Activated CD4-positive, alpha-beta T cell treated with anti-CD3 and anti-CD28 coated beads, Interleukin-2, amount 50 U/mL, for 4 hours (primary cell): ENCODE measurements at places on chromosomes 4 and X.

DNA sequence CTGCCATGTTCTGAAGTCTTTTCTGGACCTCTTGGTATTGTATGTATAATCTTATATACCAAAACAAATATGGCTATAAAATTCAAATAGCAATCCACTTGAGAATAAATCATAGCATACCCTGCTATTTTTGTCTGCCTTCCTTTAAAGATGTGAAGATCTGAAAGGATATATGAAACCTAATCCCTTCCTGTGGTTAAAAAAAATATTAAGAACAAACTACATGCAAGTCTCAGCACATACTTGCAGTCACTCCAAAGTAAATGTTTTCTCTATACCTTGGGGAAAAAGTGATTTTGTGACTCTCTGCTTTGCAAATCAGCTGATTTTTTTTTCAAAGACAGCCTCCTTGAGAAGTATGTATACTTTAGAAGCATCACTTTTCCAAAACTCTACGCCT lies 322.9 kb downstream of the ANKRD50 start:
- DNase-seq = no peak

DNA sequence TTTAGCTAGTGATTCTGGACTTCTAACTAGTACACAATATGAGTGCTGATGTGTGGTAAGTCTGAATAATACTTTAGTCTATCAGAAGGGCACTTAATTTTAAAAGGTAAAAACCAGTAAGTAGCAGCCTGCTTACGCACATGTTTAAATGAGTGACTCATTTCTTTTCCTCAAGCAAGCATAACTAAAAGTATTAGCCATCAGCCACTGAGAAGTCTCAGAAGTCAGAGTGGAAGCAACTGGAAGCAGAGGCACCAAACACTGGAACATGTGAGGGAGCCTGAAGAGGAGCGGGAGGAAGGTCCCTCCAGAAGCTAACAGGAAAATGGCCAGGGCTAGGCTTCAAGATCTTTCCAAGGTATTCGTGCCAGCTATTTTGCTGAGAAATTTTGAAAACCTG lies 257.7 kb downstream of the RAPGEF2 start:
- no peak for DNase-seq

DNA sequence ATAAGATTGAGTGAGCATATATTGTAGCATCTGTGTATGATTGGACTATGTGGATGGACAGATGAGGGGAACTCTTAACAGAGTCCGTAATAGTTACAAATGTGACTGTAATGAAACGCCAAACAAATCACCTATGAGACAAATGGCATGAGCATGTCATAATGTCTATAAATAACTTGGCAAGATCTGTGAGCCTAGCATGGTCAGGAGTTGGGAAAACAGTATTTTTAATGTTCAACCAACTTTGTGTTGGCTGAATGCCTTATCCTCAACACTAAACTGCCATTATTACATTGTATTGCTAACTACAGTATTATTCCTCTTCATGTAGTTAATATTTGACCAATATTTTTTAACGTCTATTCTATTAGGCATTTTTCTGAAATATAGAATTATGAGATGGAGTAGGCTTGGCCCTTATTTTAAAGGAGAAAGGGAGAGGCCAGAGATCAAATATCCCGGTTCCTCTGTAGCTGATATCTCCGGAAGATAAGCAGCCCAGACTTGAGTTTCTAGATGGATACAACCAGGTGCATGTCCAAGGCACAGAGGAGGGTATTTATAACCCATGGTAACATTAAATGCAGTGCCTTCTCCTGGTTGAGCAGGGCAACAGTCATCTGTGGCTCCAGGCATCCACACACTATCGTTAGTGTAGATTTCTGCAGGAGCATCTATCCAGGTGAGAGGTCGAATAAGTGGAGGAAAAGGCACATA lies 32.7 kb downstream of the PF4 start:
- no peak for DNase-seq

DNA sequence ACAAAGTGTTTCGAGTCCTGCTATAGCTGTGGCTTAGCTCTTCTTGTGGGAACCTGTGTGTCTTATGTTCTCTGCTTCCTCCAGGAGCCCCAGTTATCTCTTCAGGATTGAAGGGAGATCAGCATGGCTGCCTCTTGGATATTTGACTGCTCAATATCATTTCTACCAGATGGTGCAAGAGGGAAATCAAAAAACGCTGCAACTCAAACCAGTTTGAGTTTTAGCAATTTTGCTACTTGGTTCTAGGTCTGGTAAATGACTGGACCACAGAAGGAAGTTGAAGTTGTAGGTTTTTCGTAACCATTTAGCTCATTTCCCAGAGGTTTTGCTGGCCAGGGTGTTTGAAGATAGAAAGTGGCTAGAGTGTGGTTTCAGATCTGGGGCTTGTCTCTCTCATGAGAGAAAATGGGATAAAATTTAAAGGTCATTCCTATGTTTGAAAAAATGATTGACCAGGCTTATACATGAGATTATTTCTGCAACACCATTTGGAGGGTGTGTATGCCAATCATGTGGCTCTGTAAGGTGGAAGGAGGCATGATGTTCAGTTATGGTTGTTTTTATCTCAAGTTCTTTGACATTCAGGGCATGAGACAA lies 210.4 kb downstream of the SPRY1 start:
- DNase-seq = no peak

GRCh38 chr4:138540056-138540800 lies 298.1 kb upstream of the SLC7A11 start:
- no peak for DNase-seq

DNA sequence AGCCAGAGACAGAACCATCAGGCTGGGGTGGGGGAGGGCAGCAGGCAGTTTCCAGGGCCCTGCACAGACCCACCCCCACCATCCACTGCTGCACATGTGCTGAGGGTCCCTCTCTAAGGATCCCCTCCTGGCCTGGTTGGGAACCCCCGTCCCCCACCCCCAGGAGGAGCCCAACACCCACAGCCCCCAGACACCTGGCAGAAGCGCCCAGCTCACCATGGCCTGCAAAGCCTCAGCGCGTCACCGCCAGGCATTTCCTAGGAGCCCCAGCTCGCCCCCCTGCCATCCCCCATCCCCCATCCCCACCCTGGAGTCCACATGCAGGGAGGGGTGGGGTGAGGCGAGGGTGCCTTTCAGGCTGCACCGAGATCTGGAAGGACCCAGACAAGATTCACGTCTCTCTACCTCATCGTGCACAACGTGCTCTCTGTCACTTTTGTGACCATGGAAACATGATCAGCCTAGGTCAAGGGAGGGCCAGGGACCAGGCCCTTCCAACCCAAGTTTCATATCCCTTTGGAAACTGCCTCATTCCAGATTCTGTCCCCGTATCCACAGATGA lies 9.3 kb downstream of the MXD4 start:
- no peak for DNase-seq

GRCh38 chr4:38958453-38959190 lies 73.6 kb downstream of the TMEM156 start:
- DNase-seq = no peak

GRCh38 chrX:78555401-78555980 lies 103.6 kb downstream of the RTL3 start:
- no peak for DNase-seq

DNA sequence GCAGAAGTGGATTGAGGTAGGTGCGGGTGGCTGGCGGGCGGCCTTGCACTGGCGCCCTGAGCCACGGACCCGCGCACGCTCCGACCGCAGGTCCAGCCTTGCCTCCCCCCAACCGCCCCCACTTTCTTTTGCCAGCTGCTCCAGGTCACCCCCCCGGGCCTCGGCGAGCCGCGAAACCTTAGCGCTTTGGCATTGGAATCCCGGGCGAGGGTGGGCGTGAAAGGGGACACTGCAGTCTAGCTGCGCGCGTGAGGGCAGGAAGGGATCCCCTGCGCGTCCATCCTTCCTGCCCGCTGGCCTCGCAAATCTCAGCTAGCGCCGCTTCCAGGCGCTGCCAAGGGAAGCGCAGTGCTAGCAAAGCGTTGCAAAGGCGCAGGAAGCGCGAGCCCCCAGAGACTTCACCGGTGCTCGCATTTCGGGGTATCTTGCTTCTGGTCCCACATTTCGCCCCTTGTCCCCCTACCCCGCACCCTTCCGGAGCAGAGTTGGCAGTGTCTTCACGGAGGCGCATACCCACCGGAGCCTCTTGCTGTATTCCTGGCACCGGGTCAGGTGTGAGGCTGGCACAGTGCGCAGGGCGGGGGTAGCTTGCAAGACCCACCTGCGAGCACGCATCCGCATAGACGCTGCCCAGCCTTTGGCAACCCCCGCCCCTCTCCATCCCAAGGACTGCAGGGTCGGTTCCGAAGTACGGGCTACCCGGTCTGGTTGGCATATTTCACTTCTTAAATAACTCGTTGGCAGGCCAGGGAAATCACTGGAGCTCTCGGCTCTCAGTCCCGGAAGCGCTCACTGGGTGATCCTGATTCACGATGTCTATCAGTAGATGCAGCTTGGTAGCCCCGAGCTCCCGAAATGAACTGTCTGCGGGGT lies 104.4 kb downstream of the UCHL1 start:
- DNase-seq = no peak

- DNase-seq = no peak
These were observed 52.8 kb upstream of the RHOH start for GRCh38 chr4:40143926-40144508.

GRCh38 chr4:74018771-74019170 lies 19.7 kb downstream of the CXCL3 start:
- no peak for DNase-seq

- DNase-seq = no peak
These were observed 83.7 kb upstream of the ADRA2C start for GRCh38 chr4:3682236-3683076.

- no peak for DNase-seq
These were observed 170.9 kb downstream of the FRMPD4 start for GRCh38 chrX:12309040-12309743.

DNA sequence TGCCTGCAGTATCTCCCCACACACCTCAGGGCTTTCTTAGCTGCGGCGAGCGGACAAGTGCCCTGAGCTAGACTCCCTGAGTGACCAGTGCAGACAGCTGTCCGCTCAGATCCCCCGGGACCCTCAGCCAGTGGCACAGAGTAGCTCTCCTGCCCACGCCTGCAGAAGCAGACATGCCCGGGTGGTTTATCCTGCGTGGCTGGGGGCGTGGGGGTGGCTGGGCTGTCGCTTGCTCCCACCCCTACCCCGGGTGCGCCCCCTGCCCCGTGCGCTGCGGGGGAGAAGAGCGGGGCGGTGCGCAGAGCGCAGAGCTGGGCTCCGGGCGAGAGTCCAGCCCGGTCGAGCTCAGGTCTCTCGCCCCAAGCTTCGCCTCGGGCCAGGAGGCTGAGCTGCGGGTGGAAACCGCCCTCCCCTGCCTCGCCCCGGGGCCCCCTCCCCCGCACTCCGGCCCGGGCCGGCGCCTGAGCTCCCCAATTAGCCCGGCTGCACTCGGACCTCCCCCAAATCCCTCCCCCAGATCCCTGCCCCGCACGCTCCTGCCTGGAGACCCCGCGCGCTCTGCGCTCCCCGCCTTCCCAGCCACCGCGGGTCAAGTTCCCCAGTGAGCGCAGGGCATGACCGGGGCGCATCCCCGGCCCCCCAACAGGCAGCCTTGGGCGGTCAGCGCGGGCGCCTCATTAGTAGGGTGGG lies 11.7 kb upstream of the SHOX start:
- DNase-seq = no peak

DNA sequence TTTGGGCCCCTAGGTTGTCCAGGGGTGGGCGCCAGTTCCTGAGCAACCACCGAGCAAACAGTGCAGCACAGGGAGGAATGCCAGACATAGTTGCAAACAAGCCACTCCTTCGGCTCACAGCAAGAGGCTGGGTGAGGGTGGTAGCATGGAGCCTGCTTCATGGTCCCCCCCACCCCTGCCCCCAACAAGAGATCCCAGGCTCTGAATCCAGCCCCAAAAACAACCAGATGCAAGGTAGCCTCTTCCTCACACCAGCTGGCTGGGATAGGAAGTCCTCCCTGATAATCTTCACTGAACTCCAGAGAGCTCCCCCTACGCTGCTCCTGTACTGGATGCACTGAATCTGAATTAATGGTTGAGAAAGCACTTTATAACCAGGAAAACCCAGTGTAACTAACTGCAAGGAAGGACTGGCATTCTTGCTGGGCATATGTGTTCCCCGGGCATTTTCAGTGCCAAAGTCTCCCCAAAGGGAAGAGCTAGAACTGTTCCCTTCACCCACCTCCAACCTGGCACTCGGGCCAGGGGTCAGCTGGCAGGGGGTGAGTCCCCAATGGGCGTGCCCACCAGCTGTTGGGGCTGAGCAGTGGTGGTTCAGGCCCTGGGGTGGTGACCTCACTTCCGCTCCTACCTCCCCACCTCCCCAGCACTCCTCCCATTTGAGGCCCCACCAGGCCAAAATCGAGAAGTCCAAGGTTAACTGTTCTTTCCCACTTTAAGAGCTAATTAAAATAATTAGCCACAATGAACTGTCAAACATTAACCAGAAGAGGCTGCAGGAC lies 1.5 kb downstream of the ELF4 start:
- no peak for DNase-seq

DNA sequence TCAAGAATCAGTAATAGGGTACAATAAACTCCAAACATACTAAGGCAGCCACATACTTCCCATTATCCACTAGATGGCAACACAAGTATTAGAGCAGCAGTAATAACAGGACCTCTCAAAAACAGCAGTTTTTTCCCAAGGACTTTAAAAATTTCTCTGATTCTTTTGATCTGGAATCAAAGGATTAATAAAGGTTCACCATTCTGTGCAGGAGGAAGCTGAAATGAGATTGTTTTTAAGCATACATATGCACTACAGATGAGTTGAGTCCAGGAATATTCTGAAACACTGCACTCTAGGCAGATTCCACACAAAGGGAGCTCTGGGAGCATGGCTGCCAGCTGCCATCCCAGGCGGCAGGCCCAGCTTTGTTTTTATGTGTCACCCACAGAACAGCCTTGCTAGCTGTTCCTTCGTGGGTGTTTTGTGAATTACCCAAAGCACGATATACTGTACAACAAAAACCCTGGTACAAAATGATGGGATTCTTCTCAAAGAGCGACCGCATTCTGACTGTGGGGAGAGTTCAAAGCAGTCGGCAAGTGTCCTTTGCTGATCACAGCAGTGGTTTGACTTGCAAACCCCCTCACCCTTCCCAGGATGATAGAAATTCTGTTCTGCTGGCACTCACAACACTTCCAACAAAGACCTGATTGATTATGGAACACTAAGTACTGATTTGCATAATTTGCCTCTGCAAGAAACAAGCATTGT lies 61.0 kb downstream of the STX18 start:
- DNase-seq = no peak

- no peak for DNase-seq
These were observed 27.8 kb downstream of the SNX25 start for GRCh38 chr4:185237175-185237574.

DNA sequence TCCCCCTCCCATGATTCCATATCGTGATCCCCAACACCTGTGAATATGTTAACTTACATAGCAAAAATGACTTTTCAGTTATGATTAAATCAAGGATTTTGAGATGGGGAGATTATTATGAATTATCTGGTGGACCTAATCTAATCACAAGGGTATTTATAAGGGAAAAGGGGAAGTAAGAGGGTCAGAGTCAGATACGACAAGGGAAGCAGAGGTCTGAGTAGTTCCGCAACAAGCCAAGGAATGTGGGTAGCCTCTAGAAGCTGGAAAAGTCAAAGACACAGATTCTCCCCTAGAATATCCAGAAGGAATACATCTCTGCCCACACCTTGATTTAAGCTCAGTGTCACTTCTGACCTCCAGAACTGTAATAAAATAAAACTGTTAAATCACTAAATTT lies 1.0 kb upstream of the IL13RA1 start:
- no peak for DNase-seq

GRCh38 chrX:53471346-53471745 lies 37.2 kb upstream of the HSD17B10 start:
- DNase-seq = no peak
